ENCODE measurements at places on chromosomes 2 and 18.

GRCh38 chr2:106997204-106997603 is 111.2 kb upstream of the ST6GAL2 start:
- no peak for DNase-seq

GRCh38 chr2:227703961-227704360 is 13.9 kb downstream of the SLC19A3 start:
- DNase-seq, result no peak

DNA sequence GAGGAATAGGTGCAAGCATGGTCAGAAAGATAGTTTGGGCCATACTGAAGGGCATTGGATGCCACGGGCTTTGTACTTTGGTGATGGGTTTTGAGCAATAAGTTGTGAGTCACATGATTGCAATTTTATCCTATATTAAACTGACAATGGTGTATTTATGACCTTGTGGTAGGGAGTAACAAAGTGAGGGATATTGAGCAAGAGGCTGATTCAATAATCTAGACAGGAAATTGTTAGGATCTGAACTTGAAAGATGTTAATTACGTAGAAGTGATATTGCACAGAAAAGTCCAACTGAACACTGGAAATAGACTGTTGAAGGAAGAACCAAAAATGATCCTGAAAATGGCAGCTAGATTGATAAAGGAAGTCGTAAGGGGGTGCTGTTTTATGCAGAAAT is 46.6 kb upstream of the TCF4 start:
- no peak for DNase-seq

- DNase-seq, result no peak
Measured at GRCh38 chr2:149921911-149922616, 334.5 kb upstream of the MMADHC start.

DNA sequence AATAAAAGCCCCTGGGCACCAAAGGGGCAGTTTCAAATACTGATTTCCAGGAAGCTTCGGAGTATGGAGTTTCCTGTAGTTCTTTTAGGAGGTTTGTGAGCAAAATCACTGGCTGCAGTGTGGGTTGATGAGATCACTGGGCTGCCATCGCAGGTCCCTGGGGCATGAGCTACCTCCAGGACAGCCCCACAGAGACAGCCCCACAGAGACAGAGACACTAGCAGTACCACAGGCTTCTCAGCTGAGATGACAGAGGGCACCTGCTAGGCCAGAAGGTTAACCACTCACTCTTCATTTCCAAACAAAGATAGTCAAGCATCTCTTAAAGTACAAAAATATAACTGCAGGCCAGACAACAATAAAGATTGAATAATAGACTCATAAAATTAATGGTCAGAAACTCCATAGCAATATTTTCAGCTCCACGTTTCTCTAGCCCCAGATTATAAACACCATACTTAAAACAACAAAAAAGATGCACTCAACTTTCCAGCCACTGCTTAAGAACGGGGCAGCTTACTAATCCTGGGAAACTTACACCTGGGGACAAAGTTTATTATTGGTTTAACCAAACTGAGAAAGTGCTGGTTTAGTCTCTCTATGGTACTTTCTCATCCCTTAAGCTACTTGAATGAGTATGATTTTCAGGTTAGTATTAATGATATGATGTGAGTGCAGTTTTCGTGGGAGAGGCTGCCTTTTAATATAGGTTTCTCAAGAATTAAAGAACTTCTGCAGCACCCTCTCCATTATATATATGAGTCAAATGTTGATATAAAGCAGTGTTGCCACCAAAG is 11.6 kb downstream of the AFF3 start:
- DNase-seq, result no peak

- no peak for DNase-seq
Measured at GRCh38 chr2:148022351-148022750, 1.5 kb downstream of the MBD5 start.

DNA sequence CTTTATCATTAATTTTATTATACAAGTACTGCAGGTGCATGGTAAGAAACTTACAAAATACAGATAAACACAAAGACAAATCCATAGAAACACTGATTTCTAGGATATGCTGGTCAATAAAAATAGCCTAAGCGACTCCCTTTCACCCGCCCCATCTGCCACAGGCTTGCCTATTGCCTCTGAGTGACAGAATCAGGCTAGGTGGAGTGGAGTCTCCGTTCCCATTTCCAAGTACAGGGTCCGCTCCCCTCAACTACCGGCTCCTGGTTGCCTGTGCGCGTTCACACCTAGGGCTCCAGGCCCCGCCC is 201 bp upstream of the TRAPPC12 start:
- no peak for DNase-seq

DNA sequence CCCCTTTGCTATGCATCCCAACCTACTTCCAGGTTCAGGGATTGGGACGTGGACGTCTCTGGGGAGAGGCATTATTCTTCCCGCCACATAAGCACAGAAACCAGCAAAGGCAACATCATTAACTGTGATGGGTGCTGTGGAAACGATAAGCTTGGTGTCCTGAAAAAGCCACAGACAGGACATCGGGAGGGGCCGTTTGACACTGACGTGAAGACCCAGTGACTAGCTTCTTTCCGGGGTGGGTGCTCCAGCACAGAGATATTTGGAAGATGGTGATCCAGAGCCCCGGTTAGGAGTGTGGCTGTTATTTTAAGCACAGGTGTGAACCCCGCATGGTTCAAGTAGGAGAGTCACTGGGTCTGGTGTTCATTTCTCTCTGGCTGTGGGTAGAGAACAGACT is 163.8 kb upstream of the HDAC4 start:
- no peak for DNase-seq

DNA sequence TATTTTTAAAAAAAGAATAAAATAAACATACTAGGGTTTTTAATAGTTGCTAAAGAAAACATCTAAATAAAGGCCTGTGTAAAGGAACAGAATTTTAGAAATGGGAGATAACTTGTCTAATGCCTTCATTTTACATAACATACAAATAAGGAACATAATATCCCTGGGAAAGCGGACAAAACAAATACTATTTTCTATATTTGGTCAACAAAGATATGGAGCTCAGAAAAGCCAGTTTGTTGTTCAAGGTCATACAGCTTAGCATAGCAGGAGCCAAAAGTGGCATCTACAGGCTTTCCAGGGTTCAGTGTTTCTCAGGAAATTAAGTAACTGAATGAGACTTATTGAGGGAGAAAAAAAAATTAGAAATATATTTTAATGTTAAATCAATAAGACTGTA is 73.4 kb upstream of the CD226 start:
- no peak for DNase-seq

DNA sequence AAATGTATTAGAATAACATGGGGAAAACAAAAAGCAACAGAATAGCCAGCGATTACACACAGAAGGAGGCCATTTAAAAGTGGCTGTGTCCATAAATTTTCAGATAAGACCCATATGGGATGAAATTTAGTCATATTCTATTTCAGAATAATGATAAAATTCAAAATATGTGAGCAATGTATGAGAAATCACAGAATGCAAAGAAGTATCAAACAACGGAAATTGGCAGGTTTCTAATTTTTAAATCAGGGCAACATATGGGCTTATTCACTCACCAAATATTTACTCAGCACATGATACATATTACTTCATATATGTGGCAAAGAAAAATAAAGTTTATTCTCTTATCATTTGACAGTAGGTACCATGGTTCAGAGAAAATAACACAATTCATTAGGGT is 208.5 kb downstream of the GRB14 start:
- no peak for DNase-seq

DNA sequence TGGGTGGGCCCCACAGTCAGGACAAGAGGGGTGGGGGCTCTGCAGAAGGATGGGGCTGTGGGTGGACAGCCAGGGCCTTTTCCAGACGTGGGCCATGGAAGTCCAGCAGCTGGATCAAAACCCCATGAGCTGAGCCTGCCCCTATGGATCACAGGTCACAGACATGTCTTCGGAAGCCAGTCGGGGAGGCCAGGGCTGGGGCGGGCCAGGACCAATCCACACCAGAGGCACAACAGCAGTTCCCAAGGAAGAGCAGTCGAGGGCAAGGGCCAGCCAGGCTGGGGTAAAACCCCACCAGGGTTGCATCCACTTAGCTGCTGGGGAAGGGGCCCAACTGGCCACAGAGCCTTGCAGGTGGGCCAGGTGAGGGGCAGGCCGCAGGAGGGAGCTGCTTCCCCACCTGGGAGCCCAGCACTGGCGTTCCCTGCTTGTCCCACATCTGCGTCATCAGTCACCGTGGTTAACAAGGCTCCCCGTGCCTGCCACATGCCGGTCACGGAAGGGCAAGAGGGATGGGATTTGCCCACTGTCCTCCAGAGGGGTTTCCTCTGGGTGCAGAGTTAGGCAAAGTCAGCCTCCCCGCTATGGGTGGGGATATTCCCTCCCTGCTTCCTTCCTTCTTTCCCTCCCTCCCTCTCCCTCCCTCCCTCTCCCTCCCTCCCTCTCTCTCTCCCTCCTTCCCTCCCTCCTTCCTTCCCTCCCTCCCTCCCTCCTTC is 46.4 kb upstream of the ODC1 start:
- DNase-seq, result no peak

DNA sequence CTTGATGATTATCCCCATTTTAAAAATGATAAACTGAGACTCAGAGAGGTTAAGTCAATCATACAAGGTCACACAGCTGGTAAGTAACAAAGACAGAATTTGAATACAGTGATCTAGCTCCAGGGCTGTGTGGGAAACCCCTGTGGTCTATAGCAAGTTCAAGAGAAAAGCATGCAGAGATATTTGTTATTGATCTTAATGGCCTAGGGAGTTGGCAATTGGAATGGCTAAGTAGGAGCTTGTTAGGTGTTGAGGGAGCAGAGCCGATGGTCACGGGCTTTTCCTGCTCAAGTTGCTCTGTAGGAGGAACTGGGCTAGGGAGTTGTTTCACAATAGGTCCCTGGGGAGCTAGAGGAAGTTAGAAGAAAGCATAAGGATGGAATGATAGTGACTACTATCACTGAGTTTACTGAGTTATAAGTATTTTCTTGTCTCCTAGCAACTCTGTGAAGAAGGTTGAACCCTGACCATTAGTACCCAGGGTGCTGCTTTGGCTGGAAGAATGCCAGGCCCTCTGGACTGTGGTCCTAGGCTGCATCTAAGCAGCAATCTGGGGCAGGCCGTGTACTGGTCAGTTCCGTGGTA is 30.0 kb downstream of the RNF125 start:
- DNase-seq, result no peak

- no peak for DNase-seq
Measured at GRCh38 chr2:53098696-53099078, 668.9 kb upstream of the CHAC2 start.

DNA sequence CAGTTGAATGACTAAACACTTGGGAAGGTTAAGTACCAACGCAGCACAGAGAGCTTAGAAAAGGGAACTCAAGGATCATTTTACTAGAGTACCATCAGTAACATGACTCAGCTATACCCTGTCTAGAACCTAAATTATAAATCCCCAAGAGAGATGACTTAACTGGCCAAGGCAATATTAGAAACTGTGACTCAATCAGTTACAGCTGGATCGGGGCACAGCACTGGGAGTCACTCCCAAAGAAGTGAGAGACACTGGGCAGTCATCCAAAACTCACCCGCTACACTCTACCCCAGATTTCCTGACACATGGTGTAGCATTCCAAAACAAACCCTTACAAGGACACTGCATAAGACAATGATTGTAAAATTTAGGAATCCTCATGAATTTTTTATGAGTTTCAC is 17.7 kb downstream of the IWS1 start:
- DNase-seq, result no peak

GRCh38 chr18:63238693-63239075 is 80.9 kb downstream of the BCL2 start:
- no peak for DNase-seq

- no peak for DNase-seq
Measured at GRCh38 chr2:55063226-55063625, 13.0 kb upstream of the RTN4 start.

DNA sequence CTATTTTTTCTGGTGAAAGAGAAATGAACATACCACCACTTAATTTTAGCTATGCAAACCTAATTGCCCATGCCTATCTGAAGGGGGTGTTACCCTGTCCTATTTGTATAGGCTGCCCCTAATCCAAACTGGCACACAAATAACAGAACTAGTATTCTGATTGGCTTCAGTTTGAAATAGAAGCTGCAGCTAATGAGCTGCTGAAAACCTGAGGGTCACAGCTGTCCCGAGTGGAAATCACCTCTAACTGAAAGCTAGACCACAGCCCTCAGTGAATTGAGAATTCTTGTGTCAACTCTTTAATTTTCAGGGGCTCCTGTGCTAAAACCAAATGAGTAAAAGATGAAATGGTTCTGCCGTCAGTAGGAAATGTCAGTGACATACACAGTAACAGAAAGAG is 28.7 kb downstream of the CCDC141 start:
- no peak for DNase-seq

- no peak for DNase-seq
Measured at GRCh38 chr2:43405829-43406228, 179.4 kb upstream of the ZFP36L2 start.

DNA sequence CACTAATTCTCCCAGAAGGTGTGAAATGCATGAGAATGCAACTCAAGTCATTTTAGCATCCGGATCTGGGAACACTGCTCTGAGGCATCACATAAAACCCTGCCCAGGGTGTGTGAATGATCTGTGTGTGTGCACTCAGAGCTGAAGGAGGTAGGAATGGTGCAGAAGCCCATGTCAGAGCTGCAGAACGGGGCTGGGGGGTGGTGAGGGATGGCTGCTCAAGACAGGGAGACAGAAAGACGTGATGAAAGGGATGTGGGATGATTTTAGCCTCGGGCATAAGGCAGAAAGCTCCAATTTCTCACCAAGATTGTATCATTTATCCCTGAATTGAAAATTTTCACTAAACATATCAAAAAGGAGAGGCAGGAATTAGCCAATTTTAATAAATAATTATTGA is 369.1 kb downstream of the EIPR1 start:
- no peak for DNase-seq

- DNase-seq, result peak; percentile 41
Measured at GRCh38 chr2:6880200-6880733, 2.7 kb downstream of the RSAD2 start.

GRCh38 chr2:45993476-45993991 is 303.7 kb upstream of the EPAS1 start:
- peak; percentile 62 for DNase-seq

- no peak for DNase-seq
Measured at GRCh38 chr2:56714400-56714799, 530.6 kb downstream of the CCDC85A start.

DNA sequence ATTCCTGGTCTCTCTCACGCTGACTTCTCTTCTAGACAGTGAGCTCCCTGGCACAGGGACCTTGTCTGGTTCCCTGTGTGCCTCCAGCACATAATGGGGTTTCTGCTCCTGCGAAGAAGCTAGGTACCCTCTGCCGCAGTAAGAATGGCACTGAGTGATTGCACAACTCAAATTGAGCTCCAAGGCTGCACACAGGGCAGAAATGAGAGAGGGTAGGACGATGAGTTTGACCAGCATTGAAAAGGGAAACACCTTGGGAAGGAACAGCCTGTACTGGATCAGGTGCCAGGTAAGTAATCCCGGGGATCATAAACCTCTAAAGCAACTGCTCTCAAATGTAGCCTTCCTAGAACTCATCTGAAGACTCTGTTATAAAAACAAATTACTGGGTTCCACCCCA is 21.0 kb upstream of the MSGN1 start:
- no peak for DNase-seq

- DNase-seq, result no peak
Measured at GRCh38 chr18:61882296-61883004, 10.4 kb downstream of the RNF152 start.

GRCh38 chr18:58067601-58068000 is 23.6 kb downstream of the NEDD4L start:
- no peak for DNase-seq

- no peak for DNase-seq
Measured at GRCh38 chr2:145743011-145743410, 1223.1 kb upstream of the ZEB2 start.
